ENCODE measurements at places on chromosomes 7 and 10.

DNA sequence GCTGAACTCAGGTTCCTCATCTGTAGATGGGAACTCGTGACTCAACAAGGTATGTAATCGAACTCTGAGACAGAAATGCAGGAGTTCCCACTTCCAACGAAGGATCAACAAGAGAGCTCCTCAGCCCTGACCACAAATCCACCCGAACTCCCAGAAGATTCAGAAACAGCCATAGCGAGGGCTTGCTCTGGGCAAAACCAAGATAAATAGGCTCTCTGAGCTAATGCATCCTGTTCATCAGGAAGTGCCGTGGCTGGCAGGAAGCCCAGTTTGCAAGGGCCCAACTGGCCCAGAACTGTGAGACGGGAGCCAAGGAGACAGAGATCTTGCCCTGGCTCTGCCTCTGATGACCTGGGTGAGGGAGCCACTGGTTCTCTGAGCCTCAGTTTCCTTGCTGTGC, 141.7 kb upstream of the PFKP start:
- DNase-seq: no peak

- no peak for DNase-seq
Measured at GRCh38 chr7:45065031-45065995, 23.5 kb downstream of the NACAD start.

DNA sequence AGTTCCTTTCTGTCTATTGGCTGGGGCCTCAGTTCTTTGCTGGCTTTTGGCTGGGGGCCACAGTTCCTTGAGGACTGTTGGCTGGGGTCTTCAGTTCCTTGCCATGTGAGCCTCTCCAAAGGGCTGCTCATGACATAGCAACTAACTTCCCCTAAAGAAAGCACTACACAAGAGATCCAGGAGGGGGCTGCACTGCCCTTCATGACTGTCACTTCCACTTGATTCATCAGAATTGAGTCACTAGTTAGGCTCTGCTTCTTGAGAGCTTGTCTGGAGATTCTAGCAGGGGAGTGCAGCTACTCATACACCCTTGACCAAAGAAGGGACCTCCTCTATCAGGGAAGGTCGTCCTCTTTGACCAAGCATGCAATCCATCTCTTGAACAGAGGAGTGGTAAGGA, 38.0 kb upstream of the MKX start:
- DNase-seq: peak; percentile 5

DNA sequence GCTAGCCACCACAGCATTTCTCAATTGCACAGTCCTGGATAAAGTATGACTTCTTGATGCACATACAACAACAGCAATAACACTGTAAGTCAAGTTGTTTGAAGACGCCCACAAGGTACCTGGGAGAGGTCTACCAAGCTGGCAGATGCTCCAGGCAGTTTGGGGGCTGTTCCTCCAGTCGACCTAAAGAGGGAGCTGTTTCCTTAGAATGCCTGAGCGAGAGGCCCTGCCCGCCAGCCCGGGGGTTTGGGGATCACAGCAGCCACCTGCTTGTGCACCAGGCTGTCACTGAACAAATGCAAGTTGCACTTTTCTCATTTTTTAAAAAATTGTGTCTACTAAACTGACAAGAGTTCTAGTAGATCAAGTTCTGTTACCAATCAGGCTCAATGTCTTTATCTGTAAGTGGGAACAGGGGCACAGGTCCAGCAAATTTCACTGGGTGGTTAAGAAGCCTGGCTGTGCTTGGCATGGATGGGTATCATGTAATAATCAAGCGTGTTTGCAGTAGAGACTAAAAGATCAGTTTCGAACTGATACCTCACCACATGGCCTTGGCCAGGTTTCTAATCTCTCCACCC, 193.8 kb upstream of the ADO start:
- DNase-seq: peak; percentile 48

GRCh38 chr10:51846856-51847506, 147.6 kb upstream of the CSTF2T start:
- DNase-seq: no peak

Data from NCI-H2081 (cell line).